Lung microvascular endothelial cell (primary cell): ENCODE measurements at places on chromosomes 6 and 20. TPM values are rescaled to one million over a fixed set of nuclear protein-coding genes. Genes with fewer than 3 reads are reported as not detected.

The PRDM13 gene
- not detected in 2 replicates for total RNA-seq

The KCNS1 gene
- total RNA-seq, result under 0.01 and 0.40 TPM in 2 replicates

The F13A1 gene
- total RNA-seq, result not detected in 2 replicates

DNA sequence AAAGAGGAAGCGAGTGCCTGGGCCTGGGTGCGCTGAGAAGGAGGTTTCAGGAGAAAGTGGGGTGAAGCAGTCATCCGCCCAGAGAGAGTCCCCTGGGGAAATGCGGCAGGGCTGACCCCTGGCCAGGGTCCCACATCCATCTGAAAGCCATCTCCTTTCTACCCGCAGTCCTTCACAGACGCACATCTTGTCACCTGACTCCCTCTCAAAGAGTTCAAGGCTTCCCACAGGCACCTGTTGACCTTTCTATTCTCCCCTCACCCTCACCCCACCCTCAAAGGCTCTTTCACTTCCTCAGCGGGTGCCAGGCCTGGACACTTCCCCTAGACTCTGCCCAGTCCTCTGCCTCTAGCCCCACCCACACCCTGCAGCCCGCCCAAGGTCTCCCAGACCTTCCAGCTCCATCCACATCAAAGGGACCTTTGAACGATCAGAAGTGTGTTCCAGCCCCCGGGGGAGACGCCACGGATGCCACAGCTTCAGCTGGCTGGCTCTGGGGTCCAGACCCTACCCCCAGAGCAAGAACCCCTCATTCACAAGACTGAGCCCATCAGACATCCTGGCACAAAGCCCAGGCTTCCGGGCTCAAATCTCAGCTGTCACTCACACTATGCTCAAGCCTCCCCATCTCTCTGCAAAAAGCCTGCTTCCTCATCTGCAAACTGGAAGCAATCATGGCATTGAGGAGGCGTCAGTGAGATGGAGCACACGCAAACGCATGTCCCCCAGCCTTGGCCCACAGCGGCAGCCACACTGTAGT lies 2.1 kb downstream of the CTSZ start:
- peak; percentile 37 for DNase-seq

DNA sequence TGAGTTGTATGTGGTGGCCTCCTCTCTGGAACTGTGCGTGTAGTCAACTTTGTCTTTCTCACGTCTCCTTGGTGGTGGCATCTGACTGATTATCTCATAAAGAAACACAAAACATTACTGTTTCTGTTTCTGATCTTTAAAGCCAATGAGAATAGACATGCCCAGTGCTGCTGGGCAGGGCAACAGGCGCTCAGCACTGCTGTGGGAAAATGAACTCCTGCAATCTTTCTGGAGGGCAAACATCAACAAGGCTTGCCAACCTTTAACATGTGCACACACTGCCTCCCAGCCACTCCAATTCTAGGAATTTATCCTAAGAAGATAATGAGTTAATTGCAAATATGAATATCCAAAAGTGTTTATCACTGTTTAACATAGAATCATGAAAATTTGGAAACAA lies 106.3 kb upstream of the CD93 start:
- DNase-seq, result no peak

The SSTR4 gene
- total RNA-seq, result not detected in 2 replicates

The SLC13A3 gene
- under 0.01 TPM in 1 of 2 replicates, not detected in the other for total RNA-seq

DNA sequence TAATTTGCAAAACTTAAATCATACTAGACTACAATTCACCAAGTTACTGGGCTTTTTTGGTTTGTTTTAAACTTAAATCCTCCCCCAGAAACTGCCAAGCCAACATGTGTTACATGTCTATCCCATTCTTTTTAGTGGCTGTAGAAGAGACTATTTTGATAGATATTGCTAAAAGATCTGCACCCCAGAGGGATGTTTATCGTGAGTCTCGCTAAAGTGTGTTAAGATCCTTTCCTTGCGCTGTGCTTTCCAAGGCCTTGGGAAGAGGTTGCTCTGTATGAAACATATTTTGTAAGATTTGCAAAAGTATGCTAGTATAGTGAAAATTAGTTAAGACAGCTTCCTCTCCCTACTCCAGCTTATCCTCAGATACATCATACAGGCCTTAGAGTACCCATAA lies 63.0 kb downstream of the GPX5 start:
- no peak for DNase-seq

The MYMX gene
- 0.22 TPM in 1 of 2 replicates, not detected in the other for total RNA-seq

GRCh38 chr6:56101141-56101553 lies 146.2 kb downstream of the COL21A1 start:
- no peak for DNase-seq

The FOXP4 gene
- 3.3 and 4.6 TPM in 2 replicates for total RNA-seq

DNA sequence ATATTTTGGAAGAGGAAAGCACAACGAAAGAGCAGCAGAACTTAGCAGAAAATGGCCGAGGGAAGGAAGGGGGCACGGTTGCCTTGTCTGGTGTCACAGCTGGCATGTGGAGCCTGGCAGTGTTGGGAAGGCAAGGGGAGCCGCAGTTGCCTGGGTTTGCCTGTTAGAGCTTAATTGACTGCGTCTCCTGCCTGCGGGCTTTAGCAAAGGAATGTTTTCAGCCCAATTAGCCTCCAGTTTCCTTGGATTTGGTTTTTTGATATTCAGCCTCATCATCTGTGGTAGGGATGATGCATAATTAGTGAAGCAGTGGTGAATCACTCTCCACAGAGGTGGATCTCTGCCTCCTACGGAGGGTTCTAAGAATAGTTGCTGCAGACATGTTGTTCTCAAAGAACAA lies 832.6 kb downstream of the QKI start:
- no peak for DNase-seq

- DNase-seq, result no peak
Measured at GRCh38 chr6:155301867-155302266, 12.4 kb downstream of the TFB1M start.

DNA sequence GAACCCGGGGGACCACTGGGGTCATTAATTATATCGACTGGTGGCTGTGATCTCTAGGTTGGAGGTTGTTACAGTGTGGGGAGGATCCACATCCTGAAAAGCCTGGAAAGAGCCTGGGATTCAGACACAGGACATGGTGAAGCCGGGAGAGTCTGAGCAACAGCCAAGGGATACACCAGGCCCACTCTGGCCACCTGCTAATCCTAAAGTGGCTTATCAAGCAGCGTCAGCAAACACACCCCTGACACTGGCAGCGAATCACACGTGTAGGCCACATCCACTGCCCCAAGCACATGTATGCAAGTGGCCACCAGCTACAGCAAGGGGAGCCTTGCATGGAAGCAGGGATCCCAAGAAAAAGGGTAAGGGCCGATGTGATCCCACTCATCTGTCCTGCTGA lies 41.0 kb downstream of the GFOD1 start:
- peak; percentile 16 for DNase-seq

- DNase-seq, result no peak
Measured at GRCh38 chr6:82987951-82988350, 77.7 kb downstream of the UBE3D start.

The VGLL2 gene
- total RNA-seq, result not detected in 2 replicates

DNA sequence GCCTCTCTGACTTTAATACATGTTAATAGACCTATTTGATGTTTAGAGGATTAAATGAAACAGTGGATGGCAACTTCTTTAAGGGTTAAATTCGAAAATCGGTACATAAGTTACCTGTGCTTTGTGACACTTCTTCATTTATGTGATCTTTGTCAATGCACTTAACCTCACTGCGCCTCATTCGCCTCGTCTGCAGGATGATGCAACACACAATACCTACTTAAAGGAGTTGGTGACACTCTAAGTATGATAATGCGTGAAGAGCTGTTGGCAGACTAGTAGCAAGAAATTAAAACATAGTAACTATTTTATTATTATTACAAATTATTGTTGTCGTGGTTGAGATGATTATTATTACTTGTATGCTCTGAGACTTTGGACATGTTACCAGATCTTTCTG lies 92.8 kb downstream of the TSHZ2 start:
- DNase-seq, result no peak

GRCh38 chr6:18110162-18110561 lies 12.3 kb downstream of the NHLRC1 start:
- no peak for DNase-seq

The FAM217A gene
- total RNA-seq, result not detected in 2 replicates

The HLA-DPB1 gene
- total RNA-seq, result 7.3 and 12.2 TPM in 2 replicates

The MDFI gene
- 44.0 and 49.5 TPM in 2 replicates for total RNA-seq

DNA sequence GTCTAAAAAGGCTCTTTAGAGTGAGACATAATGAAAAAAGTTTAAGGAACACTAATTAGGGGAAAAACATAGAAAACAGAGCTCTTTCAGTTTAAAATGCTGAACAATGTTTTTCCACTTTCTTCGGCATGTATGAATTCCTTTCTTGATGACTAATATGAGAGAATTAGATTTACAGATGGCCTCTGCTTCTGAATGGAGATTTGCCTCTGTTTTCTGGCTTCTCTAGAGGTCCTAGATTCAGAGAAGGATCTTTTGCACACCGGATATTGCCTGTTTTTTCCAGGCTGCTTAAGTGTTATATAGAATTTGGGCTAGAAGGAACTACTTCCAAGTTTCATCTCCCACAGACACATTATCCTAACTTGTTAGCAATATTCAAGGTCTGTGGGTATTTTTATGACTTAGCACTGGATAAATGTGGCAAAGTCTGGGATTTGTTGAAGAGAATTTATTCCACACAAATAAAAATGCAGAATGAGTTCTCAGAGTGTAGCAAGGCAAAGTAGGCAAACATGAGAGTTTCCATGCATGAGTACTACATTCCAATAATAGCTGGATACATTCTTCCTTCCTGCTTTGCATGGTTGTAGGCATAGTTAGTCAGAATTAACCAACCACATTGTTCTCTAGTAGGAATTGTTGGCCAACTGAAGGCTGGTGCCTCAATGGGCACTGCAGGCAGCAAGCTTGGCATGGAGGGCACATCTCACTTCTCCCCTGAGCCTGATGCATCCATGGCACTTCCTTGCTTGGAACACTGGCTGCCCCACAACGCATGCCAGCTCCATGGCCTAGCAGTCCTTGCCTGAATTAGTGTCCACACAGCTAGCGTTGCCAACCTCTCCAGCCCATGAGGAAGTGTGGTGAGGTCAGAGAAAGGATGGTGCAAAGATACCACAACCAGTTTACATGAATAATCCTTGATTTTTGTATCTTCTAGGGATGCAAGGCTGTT lies 224.2 kb downstream of the CLIC5 start:
- no peak for DNase-seq

DNA sequence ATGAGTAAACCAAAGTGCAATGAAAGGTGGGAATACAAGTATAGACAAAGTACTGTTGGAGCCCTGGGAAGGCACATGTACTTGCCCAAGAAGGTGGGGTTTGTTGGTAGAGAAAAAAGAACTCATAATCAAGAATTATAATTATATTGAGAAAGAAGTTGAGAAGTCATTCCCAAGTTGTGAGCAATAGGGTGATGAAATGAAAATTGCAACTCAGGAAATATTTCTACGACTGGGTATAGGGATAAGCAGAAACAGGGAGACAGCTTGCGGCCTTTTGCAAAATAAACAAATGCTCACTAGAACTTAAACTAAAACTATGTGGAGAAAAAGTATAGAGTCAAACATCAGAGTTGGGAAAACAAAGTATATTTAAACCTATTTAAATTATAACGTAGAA lies 250.7 kb upstream of the FAM83B start:
- no peak for DNase-seq

The CPXM1 gene
- 0.22 and 0.79 TPM in 2 replicates for total RNA-seq

GRCh38 chr20:48585061-48585870 lies 242.5 kb downstream of the PREX1 start:
- DNase-seq, result no peak

GRCh38 chr6:92762443-92763273 lies 656.7 kb downstream of the EPHA7 start:
- no peak for DNase-seq

GRCh38 chr20:48007351-48007750 lies 222.1 kb upstream of the SULF2 start:
- no peak for DNase-seq

The CENPB gene
- 51.2 and 76.8 TPM in 2 replicates for total RNA-seq

DNA sequence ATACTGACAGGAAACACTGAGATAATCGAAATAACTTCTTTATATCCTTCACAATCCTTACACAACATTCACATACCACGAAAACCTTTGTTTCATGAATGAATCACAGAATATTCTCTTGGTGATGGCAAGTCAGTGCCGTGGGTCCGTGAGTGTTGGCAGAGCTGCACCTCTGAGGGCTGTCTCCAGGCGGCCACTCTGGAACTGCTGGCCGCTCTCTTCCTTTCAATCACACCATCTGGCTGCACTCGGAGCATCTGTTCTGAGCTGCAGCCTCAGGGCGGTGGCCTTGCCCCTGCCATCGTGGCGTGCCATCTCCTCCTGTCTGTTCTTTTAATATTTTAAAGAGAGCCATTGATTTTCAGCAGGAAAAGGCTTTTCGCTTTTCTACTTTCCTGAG lies 129.4 kb upstream of the AFDN start:
- DNase-seq, result no peak

DNA sequence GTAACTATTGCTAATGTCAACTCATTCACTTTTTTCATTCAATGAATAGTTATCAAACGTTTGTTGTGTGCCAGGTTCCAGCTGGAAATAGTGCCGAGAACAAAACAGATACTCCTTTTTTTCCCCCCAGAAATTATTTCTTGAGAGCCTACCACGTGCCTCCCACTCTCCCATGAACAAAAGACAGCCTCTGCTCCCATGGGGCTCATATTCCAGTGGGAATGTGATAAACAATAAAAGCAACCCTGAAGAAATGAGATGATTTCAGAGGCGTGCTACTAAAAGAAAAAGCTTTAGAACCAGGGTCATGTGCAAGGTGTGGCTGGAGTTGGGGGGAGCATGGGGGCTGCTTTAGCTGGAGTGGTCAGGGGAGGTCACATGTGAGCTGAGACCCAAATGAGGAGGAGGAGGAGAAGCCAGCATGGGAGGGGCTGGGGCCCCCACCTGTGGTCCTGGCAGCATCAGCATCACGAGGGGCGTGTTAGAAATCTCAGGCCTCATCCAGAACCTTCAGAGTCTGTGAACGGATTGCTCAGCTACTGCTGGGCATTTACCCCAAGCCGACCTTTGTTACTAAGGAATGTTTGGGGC lies 157.4 kb downstream of the EYA2 start:
- DNase-seq, result no peak

GRCh38 chr6:110034667-110035036 lies 56.5 kb downstream of the GPR6 start:
- no peak for DNase-seq

The HLA-DQA1 gene
- total RNA-seq, result not detected in 2 replicates

The MCCD1 gene
- not detected in 2 replicates for total RNA-seq

The HLA-DQB2 gene
- not detected in 2 replicates for total RNA-seq

The ULBP3 gene
- total RNA-seq, result 2.4 and 4.8 TPM in 2 replicates

GRCh38 chr6:158813032-158813431 lies 6.1 kb downstream of the EZR start:
- DNase-seq, result no peak

DNA sequence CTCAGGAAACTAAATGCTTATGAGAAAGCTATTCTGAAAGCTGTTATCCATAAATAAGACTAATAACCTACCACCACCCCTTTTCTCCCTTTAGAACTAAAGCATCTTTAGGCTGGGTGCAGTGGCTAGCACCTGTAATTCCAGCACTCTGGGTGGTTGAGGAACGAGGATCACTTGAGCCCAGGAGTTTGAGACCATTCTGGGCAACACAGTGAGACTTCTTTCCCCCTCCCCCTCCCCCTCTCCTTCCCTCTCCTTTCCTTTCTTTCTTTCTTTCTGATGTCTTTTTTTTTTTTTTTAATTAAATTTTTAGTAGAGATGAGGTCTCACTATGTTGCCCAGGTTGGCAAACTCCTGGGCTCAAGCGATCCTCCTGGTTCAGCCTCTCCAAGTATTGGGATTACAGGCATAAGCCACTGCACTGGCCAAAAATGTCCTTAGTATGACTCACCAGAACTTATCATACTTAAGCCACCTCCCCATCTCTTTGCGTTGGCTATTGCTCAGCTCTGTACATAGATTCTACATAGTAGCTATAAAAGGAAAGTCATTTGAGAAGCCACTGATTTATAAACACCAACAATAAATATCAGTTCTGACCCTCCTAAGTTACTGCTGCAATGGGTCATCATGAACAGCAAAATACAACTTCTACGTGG lies 54.8 kb upstream of the SPDEF start:
- DNase-seq, result peak; percentile 74
